Right forelimb (tissue), 1 donor: ENCODE measurements at places on chromosomes 7 and 10.

GRCh38 chr7:106552645-106553445 is 108.1 kb downstream of the CCDC71L start:
- no peak for DNase-seq

GRCh38 chr7:111091593-111092358 is 849 bp downstream of the LRRN3 start:
- no peak for DNase-seq

DNA sequence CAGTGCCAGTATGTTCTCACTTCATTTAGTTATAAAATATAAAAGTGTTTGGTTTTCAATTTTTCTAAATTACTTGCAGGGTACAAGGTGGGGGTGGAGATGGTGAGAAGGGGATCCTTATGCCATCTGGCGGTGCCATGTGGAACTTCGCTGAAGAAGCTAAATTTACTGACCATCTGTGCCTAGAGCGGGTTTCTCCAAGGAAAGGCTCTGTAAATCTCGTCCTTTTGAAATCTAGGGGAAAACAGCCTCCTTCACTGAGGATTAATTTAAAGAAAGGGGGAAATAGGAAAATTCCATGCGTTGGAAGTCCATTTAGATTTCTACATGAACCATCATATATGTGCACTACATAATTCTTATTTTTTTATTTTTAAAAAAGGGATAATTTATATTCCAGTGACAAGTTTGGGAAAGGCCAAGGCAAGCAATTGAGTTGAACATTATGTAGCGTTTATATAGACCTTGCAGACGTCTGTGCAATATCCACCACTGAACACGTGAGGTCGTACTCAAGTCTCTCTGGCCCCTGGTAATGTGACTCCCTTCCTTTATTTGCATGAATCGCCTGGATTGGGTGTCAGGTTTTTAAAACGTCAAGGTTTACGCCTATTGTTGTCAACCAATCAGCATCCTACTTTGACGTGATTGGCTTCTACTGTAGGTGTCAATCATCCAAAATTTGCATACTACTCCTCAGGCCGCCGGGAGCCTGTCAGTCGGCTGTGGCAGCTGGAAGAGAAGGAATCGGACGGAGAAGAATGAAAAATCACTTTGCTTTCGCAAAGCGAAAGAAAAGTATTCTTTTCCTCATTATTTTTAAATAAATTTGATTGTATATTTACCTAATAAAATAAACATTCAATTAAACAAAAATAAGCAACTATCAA is 297.1 kb upstream of the NFE2L3 start:
- peak; percentile 81 for DNase-seq

DNA sequence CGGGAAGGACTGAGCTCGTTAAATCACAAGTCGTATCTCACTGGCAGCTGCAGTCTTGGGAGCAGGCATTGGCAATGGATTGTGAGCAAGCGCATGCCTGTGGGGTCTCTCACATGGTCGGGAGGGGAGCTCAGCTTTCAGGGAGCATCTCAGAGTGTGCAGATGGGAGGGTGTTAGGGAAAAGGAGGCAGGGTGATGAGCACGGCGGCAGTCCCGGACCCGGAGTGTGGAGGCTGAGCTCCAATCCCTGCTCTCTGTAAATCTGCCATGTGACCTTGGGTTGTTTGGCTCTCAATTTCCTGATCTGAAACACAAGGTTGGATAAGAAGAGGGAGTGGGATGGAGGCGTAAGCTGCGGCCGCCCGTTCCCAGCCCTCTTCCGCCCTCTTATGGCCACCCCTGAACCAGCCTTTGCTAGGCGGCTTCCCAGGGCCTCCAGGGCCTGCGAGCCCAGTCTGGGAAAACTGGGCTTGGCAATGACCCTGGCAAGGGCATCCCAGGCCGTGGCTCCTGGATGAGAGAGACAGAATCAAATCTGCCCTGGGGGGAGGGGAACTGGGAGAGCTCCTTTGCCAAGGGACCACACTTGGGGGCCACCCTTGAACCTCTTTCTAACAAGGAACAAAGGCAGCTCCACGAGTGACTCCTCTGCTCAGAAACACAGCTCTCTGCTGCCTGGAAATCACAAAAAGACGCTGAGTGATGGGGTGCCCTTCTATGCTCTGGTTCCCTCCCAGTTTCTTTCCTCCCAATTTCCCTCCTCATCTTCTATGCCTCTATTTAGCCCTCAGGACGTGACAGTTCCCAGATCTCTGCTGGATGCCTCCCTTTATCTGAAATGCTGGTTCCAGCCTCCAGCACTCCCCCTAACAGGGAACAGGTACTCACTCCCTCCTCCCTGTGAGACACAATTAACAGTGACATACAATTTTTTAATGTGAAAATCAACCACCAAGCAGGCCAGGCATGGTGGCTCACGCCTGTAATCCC is 41.7 kb upstream of the LOXL4 start:
- peak; percentile 84 for DNase-seq

DNA sequence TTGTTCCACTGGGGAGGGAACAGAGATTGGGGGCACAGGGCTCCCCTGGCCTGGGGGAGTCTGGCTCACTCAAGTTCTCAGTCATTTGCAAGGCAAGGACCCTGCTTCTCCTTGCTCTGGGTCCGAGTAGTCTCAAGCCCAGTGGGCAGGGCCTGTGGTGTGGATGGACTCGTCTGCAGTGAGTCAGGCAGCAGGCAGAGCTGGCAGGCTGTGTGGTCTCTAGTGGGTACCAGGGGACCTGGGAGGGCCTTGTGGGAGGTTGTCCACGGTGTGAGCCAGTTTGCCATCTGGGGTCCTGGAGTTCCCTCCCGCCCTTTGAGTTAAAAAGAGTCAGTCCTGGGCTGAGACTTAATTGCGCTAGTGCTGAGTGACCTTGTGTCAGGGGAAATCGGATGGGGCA is 8.8 kb upstream of the SH2D4B start:
- no peak for DNase-seq

GRCh38 chr10:35626971-35627507 is 15.1 kb downstream of the FZD8 start:
- no peak for DNase-seq

DNA sequence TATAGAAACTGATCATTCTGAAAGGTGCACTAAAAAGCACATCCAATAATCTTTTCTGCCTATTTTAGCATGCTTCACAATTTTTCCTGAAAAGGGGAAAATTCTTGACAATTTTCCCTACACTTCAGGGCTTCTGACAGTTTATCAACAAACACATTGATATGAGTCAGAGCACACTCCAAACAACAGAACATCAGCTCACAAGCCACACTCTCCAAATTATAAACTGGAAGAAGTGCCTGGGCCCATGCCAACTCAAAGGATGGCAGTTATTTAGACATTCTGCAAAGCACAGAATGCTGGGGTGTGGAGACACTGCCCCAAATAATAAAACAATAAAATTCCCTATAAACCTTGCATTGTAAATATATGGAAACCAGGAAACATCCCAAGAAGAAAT is 90.8 kb downstream of the ELAPOR2 start:
- DNase-seq: no peak

DNA sequence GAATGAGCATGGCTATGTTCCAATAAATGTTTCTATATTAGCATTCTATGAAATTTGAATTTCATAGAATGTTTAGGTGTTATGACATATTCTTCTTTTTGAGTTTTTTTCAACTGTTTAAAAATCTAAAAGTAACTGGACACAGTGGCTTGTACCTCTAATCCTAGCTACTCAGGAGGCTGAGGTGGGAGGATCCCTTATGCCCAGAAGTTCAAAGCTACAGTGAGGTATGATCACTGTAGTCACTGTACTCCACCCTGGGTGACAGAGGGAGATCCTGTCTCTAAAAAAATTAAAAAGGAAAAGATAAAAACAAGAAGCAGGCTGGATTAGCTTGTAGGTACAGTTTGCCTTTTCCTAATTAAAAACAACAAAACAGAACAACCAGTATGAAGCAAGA is 95.1 kb downstream of the NRBF2 start:
- DNase-seq: no peak

DNA sequence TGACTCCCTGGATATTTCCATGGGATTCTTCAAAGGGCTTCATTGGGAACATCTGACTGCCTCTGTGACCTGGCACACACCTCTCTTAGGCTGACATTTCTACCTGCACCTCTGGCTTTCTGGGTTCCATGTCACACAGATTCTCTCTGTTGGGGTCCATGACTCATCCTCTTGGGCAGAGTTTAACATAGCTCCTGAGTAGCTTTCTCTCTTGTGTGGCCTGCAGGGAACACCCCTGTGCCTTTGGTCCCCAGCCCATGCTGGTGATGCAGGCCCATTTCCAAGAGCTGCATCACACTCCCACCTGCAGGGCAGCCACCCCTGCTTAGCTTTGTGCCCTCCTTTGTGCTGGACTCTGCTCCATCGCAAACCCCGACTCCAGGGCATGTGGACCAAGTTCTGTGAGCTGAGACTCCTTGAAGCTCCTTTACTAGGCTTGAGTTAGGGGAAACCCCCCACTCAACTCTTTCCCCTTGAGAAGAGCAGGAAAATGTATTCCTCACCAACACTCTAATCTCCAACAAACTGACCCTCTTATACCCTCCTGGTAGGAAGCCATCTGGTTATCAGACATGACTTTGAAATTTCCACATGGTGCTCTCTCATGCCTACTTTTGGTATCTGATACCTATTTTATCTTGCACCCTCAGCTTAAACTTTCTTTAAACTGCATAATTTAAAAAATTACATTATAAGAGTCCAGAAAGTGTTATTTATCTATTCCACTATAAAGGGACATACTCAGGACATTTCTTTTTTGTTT is 93.3 kb downstream of the ZNF777 start:
- no peak for DNase-seq

DNA sequence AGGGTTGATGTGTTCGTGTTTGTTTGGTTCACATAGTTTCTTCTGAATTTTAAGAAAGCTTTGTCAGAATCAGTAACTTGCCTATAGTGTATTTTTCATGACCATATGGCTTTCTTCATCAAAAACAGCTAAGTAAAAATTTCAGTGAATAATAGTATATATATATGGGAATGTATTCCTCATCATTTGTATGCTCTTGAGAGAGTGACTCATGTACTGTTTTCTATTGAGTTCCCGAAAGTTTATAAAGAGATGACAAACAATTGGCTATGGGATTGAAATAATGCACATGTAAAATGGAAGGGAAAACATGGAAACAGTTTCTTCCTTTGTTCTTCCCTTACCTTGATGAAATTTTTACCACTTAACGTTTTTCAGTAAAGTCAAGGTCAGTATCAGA is 56.4 kb downstream of the KAT6B start:
- no peak for DNase-seq
